ENCODE measurements at places on chromosomes 1 and 21.

GRCh38 chr1:7732331-7732730 is 38.8 kb upstream of the VAMP3 start:
- no peak for DNase-seq

GRCh38 chr1:59071876-59072582 is 224.9 kb upstream of the FGGY start:
- no peak for DNase-seq

DNA sequence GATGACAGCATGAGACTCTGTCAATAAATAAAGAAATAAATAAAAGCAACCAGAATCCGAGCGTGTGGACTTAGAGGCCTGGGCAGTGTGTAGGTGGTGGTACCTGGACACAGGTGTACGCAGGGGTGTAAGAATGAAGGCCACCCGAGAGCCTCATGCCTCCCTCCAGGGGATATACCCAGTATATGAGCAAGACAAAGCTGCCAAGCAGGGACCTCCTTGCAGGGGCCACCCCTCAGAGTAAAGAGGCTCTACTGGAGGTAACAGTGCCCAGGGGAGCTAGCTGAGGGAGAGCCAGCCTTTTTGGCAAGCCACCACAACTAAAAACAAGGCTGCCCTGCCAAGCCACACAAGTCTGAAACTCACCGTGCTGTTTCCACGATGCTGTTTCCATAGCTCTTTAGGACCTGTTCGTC is 179.2 kb upstream of the RAB4A start:
- DNase-seq, result no peak

DNA sequence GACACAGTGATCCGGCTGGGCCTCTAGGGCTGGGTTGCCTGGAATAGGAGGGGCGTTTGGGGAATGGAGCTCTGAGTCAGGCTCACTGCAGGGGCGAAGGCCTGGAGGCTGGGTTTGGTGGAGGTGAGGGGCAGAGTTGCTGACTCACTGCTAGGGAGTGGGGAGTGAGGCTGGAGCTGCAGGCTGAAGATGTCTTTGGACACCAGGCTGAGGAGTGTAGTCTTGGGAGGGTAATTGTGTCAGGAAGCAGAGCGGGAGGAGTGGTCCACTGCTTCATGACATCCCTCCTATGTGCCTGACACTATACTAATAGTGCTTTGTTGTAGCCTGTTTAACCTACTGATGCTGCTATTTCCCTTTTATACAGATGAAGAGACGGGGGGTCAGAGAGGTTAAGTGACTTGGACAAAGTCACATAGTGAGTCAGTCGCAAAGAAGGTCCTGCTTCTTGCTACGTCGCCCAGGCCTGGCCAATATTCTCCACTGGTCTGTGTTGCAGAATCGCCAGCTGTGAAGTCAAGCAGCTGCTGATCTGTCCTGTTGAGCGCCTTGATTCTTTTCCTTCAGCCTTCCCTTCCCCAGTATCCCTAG is 13.6 kb downstream of the ACTL8 start:
- no peak for DNase-seq

GRCh38 chr1:101453844-101454243 is 217.0 kb downstream of the S1PR1 start:
- no peak for DNase-seq

DNA sequence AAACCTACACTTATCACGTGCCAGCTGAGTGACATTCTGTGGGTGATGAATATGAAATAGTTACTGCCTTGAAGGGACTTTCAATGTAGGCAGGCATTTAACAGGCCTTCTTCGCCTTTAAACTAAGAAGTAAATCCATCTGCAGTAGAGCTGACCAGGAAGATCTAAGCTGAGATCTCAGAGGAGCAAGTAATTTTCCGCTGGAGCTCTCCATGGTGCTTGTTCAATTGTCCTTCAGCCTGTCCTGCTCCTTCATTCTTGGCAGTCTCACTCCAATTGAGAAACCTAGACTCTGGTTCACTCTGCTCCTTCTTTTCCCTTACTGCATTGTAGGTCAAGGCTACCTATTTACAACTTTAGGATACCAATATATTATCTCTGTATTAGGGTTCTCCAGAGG is 183.5 kb downstream of the HMCN1 start:
- no peak for DNase-seq

DNA sequence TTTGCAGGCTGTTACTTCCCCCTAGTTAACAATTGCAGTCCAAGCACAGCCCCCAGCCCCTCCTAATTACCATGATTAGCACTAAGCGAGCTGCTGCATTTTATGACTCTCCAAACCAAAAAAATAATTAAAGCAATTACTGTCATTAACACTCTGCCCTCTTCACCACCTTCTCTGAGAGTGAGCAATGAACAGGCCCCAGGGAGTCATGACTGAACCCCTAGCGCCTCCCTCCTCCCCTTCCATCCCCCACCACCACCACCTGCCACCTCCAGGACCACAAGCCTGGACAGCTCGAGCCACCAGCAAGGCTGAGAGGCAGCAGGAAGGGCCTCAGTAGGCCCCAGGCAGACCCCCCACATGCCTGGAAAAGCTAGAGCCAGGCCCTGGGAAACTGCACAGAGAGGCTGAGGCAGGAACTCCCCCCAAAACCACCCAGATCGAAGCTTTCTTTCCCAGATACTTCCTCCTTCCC is 35.5 kb upstream of the ZC3H12A start:
- DNase-seq, result no peak

GRCh38 chr1:87760155-87760554 is 431.5 kb downstream of the LMO4 start:
- DNase-seq, result no peak

DNA sequence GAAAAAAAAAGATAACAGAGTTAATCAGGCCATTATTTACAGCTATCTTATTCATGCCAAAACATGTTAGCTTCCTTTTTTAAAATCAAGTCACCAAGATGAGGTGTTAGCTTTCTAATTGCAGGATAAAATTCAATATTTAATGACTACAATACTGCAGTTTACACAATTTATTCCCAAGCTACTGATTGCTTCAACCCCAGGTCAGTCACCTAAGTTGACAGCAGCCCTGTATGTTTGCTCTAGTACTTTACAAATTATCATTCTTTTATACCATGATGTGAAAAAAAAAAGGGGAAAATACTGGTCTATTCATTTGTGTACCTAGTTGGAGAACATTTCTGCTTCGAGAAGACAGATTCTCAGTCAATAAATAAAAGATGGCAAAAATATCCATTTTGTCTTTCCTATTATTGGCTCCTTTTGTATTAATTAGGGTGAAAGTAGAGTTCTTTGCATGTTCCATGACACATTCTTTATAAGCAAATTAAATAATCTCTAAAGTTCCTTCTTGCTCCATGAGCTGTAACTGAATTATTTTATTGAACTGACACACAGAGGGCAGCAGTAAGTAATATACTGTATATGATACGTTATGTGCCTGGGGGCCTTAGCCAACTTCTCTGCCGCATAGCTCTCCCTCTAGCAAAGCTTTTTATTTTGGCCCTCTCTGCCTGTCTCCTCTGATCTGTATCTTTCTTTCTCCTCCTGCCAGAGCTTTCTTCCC is 48.0 kb downstream of the DIPK1A start:
- DNase-seq, result no peak

- no peak for DNase-seq
These were observed 10.7 kb downstream of the PANK4 start for GRCh38 chr1:2515763-2516080.

- peak; percentile 7 for DNase-seq
These were observed 2.0 kb downstream of the ADAMTS1 start for GRCh38 chr21:26842974-26843932.

Measured in NCI-H1930 (cell line).